ENCODE measurements at places on chromosomes 16 and 17.

- DNase-seq = peak; percentile 26
Observed at GRCh38 chr17:8189041-8189710, 804 bp downstream of the BORCS6 start.

DNA sequence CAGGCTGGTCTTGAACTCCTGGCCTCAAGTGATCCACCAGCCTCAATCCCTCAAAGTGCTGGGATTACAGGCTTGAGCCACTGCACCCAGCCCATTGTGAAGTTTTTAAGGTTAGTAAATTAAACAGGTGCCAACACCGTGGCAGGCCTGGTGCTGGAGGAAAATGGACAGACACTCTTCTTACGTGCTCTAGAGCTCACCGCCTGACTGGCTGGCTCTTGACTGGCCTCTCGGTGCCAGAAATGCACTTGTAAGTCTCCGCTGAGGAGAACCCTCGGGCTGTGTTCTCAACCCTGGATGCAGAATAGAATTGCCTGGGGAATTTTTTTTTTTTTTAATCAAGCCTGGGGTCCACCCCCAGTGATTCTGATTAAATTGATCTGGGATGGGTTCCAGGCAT is 10.3 kb upstream of the HAS3 start:
- no peak for DNase-seq

GRCh38 chr17:42655528-42655927 is 3.6 kb upstream of the TUBG2 start:
- no peak for DNase-seq

GRCh38 chr17:4696437-4696805 is 7.5 kb downstream of the PELP1 start:
- no peak for DNase-seq

- DNase-seq = no peak
Observed at GRCh38 chr17:7873051-7873450, 15.2 kb downstream of the CYB5D1 start.

DNA sequence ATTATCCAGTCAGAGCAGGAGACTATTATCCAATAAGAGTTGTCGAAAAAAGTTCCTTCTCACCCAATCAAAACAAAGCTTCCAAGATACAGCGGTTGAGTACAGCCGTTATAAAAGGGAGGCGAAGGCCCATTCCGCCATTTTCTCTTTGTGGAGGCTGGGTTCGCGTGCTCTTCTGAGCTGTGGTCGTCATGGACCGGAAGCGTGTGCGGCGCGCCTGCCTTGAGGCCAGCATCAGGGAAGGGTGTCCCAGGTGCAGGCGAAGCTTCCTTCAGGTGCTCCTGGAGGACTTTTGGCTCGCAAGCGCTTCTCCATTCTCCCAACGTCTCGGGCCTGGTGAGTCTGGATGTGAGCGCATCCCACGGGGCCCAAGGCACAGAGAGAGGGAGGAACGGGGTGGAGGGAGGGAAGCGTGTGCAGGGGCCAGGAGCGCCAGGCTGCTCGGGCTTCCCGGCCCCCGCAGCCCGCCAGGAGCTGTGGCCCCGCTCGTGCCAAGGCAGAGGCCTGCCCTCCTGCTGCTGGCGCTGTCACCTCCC is 99.2 kb downstream of the GOSR1 start:
- no peak for DNase-seq

- no peak for DNase-seq
Observed at GRCh38 chr17:5219536-5219935, 15.1 kb downstream of the SCIMP start.

DNA sequence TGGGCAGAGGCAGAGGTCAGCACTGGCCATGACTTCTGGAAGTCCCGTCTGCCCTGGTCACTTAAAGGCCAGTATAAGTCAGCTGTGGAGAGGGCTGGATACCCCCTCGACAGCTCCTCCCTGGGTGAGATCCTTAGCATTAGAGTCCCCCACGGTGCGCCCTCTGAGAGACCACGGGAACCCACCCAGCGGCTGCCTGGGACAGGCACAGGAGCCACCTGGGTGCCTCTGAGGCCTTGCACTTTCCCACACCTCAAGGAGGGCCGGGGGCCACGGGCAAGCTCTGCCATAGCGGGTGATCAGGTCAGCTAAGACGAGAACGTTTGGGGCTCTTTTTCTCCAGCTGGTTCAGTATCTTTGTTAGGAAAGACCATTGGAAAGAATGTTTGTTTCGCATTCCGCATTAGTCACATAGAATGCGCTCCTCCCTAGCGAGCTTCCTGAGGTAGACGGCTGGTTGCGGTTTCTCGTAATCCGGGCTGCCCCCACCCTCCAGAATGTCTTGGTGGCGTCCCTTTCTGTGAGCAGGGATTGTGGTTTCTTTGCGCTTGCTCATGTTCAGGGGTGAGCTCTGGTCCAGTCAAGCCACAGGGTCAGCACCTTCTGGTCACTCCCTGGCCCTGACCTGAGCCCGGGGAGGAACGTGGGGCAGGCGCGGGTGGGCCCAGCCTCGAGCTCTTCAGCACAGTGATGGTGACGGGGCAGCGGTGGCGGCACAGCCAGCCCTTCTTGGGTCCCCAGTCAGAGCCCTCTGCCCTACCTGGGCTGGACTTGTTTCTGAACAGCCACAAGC is 25.2 kb downstream of the NME3 start:
- DNase-seq = no peak

DNA sequence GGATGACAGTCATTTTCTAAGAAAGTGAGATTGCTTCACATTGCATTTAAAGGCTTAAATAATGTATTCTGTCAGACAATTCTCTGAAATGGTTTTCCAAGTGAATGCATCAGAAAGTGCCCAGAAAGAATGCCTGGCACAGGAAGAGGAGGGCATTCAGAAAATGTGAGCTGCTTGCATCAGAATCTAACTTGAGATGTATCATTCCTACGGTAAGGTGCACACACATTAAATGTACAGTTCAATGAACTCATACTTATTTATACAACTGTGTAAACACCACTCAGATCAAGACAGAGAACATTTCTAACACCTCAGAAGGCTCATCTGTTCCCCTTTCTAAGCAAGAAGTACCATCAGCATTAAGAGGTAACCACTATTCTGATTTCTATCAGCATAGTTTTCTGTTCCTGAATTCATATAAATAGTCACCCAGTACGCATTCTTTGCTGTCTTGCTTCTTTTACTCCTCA is 638.0 kb downstream of the MAF start:
- no peak for DNase-seq

DNA sequence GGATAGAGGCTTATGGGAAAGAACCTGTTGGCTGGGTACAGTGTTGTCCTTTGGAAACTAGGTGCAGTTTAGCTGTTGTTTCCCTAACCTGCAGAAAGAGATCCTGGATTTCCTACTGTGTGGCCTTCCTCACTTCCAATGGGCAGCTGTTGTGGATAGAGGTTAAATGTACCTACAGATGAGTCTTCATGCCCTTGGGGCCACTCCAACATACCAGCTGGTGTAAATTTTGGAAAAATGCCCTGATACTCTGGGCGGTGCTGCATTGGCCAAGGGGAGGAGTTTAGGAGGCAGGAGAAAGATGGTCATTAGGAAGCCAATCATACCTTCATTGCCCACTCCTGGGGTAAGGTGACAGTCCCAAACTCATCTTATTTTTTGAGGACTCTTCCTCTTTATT is 70.2 kb downstream of the SNX11 start:
- DNase-seq = no peak

DNA sequence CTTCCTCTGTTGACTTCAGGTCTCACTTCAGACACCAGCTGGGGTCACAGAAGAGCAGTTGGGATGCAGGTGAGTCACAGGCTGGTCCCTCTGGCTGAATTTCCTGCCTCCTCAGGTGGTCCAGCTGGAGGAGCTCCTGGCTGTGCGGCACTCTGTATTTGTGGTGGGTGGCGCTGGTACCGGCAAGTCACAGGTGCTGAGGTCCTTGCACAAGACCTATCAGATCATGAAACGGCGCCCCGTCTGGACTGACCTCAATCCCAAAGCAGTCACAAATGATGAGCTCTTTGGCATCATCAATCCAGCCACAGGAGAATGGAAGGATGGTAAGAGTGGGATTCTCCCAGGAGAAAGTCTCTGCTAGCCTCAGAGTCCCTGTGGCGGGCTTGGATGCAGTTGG is 149.2 kb downstream of the DNAH9 start:
- DNase-seq = no peak

GRCh38 chr17:41785859-41786226 is 668 bp downstream of the JUP start:
- no peak for DNase-seq

- DNase-seq = no peak
Observed at GRCh38 chr17:77811521-77811920, 147.0 kb upstream of the TNRC6C start.

DNA sequence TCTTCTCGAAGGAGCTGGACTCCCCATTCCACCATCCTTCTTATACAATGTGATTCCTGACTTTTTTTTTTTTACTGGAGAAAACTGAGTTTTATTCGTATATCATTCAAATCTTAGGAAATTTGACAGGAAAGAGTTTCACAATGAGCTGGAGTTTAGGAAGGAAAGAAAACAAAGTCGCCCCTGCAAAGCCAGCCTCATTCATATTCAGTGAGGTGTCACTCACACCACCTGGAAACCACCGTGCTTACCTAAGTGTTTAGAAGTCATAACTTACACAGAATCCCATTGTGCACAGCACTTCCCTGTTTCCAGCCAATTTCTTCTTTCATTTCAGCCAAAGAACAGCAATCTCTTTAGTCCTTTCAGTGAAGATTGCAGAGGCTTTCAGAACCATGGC is 90.3 kb upstream of the CHMP6 start:
- no peak for DNase-seq

- DNase-seq = no peak
Observed at GRCh38 chr17:58605470-58605869, 86.4 kb downstream of the TEX14 start.

DNA sequence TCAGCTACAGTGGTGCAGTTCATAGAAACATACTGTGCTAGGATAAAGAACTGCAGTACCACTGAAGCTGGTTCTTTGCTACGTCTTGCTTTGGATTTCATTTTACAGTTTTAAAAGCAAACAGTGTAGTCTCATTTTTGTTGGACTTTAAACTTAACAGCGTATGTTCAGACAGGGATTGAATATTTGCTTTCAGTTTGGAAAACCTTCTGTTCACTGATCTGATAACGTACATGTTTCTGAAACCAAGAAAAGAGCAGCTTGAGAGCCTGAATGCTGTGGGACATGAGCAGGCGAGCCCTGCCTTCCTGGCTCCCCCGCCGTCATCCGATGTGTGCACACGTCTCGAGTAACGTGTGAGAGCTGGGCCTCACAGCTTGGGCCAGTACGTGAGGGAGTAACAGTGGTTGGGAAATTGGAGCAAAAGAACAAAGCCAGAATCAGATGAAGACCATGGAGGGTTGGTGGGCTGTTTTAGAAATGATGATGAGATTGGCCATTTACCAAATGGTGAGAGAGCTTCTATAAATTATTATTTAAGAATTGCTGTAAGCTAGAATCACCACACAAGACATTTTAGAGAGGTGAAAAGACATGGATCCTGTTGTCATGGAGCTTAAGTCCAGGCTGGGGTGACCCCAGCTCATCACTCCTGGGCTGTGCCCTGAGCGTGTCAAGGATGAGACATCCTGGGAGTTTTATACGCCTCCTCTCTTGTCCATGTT is 20.8 kb upstream of the CLEC18C start:
- DNase-seq = no peak

DNA sequence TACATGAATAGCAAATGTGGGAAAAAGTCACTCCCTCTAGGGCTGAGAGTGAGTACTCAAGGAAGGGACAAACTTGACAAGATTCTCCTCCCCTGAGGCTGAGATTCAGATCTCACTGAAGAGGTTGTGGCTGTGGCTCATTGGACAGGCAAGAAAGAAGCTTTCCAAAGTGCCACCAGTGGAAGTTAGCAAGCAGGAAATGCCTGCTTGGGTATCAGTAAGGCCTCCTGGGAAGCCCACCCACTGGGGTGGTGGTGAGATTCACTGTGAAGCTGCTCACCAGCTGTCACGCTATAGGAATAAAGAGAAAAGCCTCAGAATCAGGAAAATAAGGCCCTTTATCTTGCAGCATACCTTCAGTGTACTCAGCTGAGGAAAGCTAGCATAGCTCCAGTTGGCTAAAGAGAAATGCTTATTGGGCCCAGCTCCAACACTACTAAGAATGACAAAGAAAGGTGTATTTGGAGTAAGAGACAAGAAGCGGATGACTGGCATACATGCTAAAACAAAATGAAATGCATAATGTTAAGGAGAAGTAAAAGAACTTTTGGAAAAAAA is 274.4 kb upstream of the TOM1L1 start:
- DNase-seq = no peak

- DNase-seq = no peak
Observed at GRCh38 chr17:78237401-78238012, 6.1 kb downstream of the TMEM235 start.

DNA sequence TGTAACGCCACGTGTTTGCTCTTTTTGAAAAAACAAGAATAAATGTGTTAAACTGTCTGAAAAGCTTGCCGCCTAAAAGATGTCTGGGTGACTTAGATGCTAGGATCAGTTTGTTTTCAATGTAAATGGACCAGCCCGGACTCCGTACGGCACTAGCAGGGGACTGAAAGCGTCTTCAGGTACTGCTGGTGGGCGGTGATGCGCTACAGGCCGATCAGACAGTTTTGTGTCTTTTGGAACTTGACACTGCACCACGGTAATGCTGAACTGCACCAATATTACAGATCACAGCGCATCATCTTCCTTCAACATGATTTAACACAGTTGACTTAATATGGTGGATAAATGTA is 727 bp upstream of the MBTPS1 start:
- peak; percentile 53 for DNase-seq

- DNase-seq = no peak
Observed at GRCh38 chr16:19379838-19380237, 37.8 kb upstream of the TMC5 start.

DNA sequence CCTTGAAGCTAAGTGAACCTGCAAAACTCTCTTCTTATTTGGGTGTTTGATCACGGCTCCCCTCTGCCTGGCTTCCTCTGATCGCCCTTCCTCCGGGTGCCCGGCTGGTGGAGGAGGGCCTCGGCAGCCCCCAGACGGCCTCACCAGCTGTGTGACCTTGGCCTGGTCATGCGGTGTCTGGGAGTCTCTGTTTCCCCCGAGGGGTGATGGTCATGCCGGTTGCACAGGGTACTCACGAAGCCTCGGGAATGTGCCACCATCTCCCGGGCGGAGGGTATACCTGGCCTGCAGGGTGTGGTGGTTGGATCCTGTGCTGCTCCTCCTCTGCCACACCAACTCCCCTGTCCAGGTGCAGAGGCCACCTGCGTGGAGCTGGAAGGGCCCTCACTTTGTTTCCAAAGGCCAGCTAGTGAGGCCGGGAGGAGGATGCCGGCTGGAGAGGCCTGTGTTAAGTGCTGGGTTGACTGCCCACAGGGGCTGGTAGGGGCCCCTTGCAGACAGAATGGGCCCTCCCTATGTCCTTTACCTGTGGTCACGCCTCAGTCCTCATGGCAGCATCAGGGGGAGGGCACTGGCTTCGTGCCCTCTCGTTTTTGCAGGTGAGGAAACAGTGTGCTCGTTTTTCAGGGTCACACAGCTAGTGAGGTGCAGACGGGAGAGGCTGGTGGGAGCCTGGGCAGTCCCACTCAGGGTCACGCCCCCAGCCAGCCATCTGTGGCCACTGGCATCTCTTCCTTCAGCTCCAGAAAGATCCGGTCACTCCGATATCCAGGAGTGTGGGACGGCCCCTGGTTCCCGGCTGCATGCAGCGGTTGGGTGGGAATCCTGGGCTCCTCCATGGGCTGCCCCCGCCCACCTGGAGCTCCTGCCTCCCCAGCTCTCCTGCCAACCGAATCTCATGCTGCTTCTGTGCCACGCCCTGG is 148.5 kb upstream of the GSE1 start:
- DNase-seq = no peak

GRCh38 chr16:51569203-51569931 is 418.3 kb upstream of the SALL1 start:
- DNase-seq = no peak

Measured in activated naive CD4-positive, alpha-beta T cell treated with anti-CD3 and anti-CD28 coated beads, Interleukin-2, amount 50 U/mL, for 72 hours (primary cell).